ENCODE measurements at places on chromosomes 12 and 14.

DNA sequence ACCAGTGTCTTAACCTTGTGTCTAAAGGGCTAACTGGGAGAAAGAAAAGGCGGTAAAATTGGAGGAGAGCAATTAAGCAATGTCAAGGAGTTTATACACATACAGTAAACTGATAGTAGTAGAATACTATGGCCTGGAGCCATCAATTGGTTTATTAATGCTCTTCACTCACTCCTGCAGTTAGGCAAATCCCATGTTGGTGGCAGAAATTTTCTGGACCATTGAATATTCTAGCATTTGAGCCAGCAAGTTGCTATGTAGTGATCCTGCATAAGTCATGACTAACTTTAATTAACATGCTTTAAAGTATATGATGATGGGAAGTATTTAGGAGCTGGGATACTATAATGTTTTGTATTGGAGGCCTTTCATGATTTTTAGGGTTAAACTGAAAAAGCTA, 14.3 kb upstream of the DERA start:
- DNase-seq = no peak

DNA sequence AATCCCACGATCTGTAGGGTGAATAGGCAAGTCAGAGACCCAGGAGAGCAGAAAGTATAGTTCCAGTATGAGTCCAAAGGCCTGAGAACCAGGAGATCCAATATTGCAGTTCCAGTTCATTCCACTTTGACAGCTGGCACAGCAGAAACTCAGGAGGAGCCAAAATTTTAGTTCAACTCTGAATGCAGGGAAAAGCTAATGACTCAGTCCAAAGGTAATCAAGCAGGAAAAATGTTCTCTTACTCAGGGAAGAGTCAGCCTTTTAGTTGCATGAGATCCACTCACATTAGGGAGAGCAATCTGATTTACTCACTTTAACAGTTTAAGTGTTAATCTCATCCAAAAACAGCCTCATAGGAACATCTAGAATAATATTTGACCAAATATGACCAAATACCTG, 130.2 kb upstream of the LRFN5 start:
- DNase-seq = no peak

DNA sequence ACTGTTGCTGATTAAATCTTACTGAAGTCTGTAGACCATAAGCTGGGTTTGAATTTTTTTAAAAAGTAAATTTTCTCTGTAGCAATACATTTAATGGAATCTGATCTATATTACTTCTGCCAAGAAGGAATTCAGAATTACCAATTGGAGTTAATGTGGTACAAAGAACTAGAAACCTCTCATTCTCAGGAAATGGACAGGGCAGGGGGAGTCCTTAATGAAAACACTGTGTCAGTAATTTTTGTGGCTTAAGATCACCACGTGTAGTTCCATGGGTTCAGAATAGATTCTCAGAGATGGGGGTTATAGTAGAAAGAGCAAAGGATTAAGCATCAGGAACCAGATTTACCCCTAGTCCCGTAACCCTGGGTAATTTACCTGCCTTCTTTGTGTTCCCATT, 30.3 kb downstream of the FBXL14 start:
- no peak for DNase-seq

DNA sequence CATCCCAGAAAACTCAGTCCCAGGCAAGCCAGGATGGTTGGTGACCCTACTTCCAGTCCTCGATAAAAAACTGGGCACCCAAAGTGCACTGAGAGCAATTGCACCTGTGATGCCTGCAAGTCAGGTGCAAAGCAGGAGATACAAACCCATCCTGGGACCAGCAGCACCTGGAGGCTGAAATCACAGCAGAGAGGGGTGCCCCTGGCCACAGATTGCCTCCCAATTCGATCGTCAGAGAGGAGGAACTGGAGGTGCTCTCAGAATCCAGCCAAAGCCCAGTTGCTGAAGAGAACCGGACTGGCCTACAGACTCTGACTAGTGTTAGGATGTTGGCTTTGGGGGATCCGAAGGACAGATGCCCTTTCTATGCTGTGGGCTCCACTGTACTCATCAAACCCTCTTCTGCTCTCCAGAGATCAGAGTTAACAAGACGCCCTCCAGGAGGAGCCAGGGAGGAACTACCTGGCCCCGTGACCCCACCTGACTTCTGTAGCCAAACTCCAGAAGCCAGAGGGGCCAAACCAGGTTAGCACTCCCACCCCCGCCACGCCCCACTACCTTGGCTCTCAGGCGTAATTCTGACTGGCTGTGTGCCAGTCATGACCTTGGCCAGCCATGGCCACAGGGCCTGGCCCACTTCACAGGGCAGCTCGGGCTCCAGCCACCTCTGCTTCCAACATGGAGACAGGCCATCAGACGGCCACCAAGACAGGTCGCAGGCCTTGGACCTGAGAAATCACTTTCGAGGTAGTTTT, 284.5 kb upstream of the RTL1 start:
- DNase-seq = no peak

DNA sequence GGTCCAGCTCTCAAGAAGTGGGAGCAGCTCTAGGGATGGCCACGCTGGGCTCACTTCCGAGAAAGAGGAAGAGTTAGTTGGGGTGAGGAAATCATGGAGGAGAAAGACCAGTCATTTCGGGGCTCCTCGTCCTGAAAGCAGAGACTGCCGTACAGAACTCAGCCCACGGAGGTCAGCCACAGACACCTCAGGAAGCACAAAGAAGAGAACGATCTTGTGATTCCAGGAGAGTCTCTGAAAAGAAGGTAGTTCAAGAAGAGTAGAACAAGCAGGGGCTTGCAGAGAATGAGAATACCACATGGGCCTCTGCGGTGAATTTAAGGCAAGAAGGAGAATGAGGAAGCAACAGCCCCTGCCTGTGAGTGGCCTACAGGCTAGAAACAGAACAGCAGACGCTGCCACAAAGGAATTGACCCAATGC, 311.9 kb downstream of the CACNA1C start:
- DNase-seq = no peak

DNA sequence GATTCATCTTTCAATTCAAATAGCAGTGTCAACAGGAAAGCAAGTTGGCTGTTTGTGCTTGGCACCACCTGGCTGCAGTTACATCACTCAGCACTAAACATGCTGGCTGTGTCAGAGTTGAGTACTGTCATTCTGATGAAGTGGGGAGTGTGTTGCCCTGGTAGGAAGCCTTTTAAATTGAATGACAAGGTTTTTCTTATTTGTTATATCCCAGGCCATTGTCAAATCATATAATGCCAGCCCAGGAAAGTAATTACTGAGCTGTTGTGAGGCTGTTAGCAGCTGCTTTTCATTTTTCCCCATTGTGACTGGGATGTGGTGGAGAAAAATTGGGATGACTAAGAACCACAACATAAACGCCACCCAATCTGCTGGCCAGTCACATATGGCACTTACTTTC, 106.5 kb upstream of the PRKD1 start:
- no peak for DNase-seq

DNA sequence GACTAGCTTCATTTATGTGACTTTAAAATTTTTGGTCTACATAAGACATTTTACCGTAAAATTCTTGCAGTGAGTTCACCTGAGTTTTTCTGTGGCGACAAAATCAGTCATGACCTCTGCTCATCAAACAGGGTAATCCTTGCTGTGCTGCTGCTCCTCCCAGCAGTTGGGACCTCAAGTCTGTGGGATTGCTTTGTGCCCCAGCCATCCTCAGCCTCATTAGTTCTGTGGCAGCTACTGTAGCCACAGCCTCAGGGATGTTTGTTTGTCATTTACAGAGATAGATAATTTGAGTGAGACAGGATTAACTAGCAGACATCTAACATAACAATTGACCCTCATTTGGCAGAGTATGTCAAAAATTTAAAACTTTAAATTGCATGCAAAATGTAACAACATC, 357.0 kb downstream of the PCNX1 start:
- no peak for DNase-seq

- no peak for DNase-seq
These were observed 72.7 kb downstream of the NIN start for GRCh38 chr14:50758305-50758704.

GRCh38 chr12:68038650-68039049, 49.4 kb downstream of the IFNG-AS1 start:
- DNase-seq = no peak

DNA sequence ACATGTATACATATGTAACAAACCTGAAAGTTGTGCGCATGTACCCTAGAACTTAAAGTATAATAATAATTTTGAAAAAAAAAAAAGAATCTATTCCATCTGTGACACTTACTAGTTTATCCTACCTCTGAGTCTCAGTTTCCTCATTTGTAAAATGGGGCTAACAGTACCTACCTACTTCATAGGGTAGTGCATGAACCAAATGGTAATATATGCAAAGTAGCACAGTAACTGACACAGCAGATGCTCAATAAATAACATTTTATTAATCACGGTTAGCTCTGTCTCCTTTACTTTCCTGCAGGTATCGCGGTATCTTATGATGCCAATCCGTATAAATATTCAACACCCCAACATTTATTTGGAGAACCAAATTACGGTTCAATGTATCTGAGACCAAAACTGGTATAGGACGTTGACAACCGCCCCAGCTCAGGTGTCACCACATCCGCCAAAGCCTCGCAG, 703 bp downstream of the TMED10 start:
- no peak for DNase-seq

- DNase-seq = no peak
These were observed 1.2 kb upstream of the DCAF11 start for GRCh38 chr14:24113379-24113800.

- DNase-seq = no peak
These were observed 32.7 kb downstream of the KDM5A start for GRCh38 chr12:356276-356988.

DNA sequence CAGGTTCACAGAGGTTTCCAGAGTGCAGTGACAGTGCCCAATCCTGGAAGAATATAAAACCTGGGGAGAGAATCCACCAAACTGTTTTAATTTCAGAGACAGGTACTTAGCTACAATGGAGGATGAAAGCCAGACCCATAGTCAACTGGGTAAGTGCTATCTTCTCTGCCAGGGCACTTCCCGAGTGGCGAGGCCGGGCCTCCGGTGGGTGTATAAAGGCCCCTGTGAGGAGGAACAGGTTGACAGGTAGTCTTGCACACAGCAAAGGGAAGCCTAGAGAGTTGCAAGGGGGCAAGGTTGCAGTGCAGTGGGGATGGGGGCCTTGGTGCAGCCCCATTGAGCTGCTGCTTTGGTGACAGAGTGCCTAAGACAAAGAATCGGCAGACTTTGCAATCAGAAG, 130.7 kb downstream of the SLC38A6 start:
- no peak for DNase-seq

DNA sequence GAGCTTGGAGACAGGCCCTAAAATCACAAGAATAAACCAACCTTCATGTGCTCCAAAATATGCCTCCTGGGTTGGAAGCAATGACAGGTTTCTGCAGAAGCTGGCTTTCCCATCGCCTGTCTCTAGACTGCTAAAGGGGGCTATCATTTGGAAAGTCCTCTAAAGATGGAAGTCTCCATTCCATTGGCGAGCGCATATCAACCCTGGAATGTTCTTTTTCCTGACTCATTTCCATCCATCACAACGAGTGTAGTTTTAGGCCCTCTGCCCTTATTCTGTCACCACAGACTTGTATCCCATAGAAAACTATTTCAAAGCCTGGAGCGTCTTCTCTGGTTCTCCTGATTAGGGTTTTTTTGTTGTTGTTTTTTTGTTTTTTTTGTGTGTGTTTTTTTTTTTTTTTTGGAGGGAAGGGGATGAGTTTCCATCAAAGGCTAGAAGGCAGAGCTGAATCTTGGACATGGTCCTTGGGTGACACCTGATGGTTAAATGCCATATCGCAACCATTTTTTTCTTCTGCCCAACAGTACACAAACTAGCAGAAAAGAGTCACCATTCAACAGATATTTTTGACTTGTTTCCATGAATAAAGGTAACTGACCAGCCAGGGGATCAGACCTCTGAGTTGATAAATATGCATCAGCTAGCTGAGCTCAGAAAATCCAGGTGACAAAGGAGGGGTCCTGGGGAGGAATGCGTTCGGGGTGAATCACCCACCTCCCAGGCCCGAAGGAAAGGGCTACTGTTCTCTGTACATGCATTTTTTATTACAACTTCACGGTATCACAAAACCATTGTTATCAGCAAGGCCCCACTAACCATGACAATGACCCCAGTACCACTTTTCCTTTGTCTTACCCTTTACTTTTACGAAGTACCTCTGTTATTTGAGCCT, 40.5 kb downstream of the KCNA5 start:
- peak; percentile 63 for DNase-seq

- no peak for DNase-seq
These were observed 18.4 kb downstream of the PRKAB1 start for GRCh38 chr12:119686355-119686754.

DNA sequence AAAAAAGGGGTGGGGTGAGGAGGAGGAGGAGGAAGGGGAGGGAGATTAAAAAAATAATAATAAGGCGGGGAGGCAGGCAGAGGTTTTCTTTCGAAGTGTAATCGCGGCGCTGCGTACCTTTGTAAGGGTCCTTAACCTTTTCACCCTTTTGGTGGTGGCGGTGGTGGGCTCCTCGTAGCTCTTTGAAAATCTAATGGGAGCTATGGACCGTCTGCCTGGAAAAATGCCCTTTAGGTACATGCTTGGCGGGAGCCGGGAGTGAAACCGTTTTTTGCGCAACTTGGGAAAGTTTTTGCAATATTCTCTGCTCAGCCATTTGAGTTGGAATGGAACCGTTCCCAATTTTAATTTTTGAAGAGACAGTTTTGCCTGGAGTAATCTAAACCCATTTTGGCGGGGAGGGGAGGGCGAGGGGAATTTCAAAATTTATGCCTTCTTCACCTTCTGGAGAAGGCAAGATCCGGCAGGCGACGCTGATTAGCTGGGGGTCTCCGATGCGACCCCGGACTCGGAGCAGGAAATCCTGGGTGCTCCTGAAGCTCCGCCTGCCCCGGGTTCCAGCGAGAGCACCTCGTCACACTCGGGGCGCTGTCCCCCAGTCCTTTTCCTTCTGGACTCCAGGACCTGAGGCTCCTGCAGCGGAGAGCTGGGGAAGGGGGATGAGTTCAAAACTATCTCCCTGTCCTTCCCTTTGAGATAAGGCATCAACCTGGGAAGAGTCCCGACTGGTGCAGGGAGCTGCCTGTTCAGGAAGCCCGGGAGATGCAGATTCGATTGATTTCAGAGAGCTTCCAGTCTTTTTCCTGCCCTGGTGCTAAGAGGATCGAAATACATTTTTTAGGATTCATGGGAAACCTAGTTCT, 74.6 kb upstream of the TBX5 start:
- no peak for DNase-seq

DNA sequence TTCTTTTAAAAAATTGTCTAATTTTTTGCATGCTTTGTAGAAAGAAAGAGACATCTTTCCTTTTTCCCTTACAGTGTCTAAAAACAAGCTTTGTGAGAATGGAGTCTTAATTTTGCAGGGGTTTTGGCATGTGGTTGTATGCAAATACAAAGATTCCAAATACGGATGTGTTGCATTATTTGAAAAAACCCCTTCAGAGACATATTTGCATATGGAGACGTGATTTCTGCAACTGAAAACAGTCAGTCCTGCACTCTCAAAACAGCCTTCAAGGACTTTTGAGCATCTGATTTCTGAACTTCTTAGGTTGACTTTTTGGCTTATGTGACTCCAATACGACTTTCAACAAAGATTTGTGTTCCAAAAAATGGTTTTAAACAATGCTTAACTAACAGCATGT, 7.8 kb downstream of the IRAK3 start:
- DNase-seq = no peak
